H1 (cell line): ENCODE measurements at places on chromosomes 3 and 15.

- no peak overlapping the region for H3K4me3 ChIP-seq
- no peak overlapping the region for H3K27ac ChIP-seq
- no peaks in the 10 kb centered on the region; the same call in 1 of the 2 replicates for H3K4me1 ChIP-seq
- H3K36me3 ChIP-seq, result no peaks in the 10 kb centered on the region
These were observed 1026.2 kb downstream of the PLOD2 start for GRCh38 chr3:145134738-145135137.

- no peaks in the 10 kb centered on the region for H3K36me3 ChIP-seq
- H3K27ac ChIP-seq, result peak overlapping the region; percentile 79
- no peak for DNase-seq
These were observed 681 bp downstream of the PIK3CB start for GRCh38 chr3:138833899-138834595.

GRCh38 chr3:185823078-185824044 is 1.5 kb downstream of the IGF2BP2 start:
- H3K36me3 ChIP-seq, result peaks cover 13% of the 10 kb centered on the region
- H3K4me1 ChIP-seq, result peaks cover 6% of the 10 kb centered on the region; the same call in 1 of the 2 replicates
- peak overlapping the region; percentile 76; the same call in 1 of the 2 replicates for H3K27ac ChIP-seq
- no peaks in the 10 kb centered on the region for H3K27me3 ChIP-seq
- peak overlapping the region; percentile 87 for H3K4me3 ChIP-seq
- no peak for DNase-seq

GRCh38 chr3:17234382-17234781 is 349.6 kb downstream of the PLCL2 start:
- no peak overlapping the region for H3K4me3 ChIP-seq
- DNase-seq, result no peak
- H3K27me3 ChIP-seq, result no peaks in the 10 kb centered on the region
- H3K4me1 ChIP-seq, result no peaks in the 10 kb centered on the region

GRCh38 chr3:126713199-126713598 is 9.2 kb downstream of the CHCHD6 start:
- H3K4me3 ChIP-seq, result no peak overlapping the region
- no peaks in the 10 kb centered on the region for H3K4me1 ChIP-seq
- H3K36me3 ChIP-seq, result no peaks in the 10 kb centered on the region
- no peak for DNase-seq
- no peaks in the 10 kb centered on the region for H3K27me3 ChIP-seq
- H3K27ac ChIP-seq, result no peak overlapping the region

GRCh38 chr15:95134431-95135110 is 903.2 kb downstream of the MCTP2 start:
- H3K36me3 ChIP-seq, result no peaks in the 10 kb centered on the region
- DNase-seq, result no peak
- H3K4me3 ChIP-seq, result no peak overlapping the region
- no peaks in the 10 kb centered on the region for H3K27me3 ChIP-seq

DNA sequence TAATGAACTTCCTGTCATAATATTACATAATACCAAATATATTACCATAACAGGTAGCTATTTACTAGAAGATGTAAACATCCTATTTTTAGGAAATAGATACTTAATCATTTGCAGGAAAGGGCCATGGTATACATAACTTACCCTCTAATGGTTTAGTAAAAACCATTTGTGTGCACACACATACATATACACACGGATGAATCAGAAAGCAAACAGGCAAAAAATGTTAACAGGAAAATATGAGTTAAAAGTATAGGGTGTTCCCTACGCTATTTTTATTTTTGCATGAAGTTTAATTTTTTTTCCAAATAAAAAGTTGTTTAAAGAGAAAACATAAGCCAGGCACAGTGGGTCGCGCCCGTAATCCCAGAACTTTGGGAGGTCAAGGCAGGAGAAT is 34.6 kb downstream of the FAM174B start:
- H3K36me3 ChIP-seq, result no peaks in the 10 kb centered on the region
- no peaks in the 10 kb centered on the region for H3K27me3 ChIP-seq
- H3K27ac ChIP-seq, result no peak overlapping the region
- DNase-seq, result no peak
- H3K4me3 ChIP-seq, result no peak overlapping the region
- H3K4me1 ChIP-seq, result no peaks in the 10 kb centered on the region; the same call in 1 of the 2 replicates

- H3K4me3 ChIP-seq, result no peak overlapping the region
- 0 out of 2 replicates have a peak, but pooled peaks cover 4% of the 10 kb centered on the region for H3K4me1 ChIP-seq
- DNase-seq, result no peak
- H3K36me3 ChIP-seq, result no peaks in the 10 kb centered on the region
- H3K27me3 ChIP-seq, result peaks cover 5% of the 10 kb centered on the region
These were observed 8.7 kb upstream of the KY start for GRCh38 chr3:134659391-134660045.

DNA sequence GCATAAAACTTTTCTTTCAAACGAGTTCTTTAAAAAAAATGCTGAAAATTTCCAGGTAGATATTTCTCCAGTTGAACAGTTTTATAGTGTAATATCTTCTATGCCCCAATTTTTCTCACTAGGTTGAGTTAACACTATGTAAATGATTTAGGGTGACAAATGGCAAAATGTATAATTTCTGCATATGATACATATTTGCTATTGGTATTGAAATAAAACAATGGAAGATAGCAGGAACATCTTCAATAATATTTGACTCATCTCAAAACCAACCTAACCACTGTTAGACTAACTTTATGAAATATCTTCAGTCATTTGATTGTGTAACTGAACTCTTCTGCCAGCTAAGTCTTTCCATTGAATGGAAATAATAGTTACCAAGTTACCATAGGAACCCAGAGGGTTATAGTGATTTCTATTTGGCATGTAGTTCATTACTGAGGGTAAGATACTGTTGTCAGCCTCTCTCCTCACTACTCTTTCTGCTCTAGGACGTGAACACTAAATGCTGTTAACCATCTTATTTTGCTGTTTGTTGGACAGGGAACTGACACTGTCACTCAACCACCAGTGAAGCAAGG is 824.7 kb upstream of the NECTIN3 start:
- no peaks in the 10 kb centered on the region for H3K4me1 ChIP-seq
- H3K4me3 ChIP-seq, result no peak overlapping the region
- no peaks in the 10 kb centered on the region for H3K36me3 ChIP-seq
- no peak for DNase-seq
- no peak overlapping the region for H3K27ac ChIP-seq

- no peak overlapping the region for H3K27ac ChIP-seq
- no peak for DNase-seq
- H3K4me1 ChIP-seq, result peaks cover 9% of the 10 kb centered on the region
- no peak overlapping the region for H3K4me3 ChIP-seq
- no peaks in the 10 kb centered on the region for H3K36me3 ChIP-seq
These were observed 109.6 kb downstream of the OXSM start for GRCh38 chr3:25899352-25900101.

GRCh38 chr3:164452707-164453106 is 625.6 kb downstream of the SI start:
- no peaks in the 10 kb centered on the region for H3K36me3 ChIP-seq
- no peaks in the 10 kb centered on the region for H3K4me1 ChIP-seq
- H3K4me3 ChIP-seq, result no peak overlapping the region
- H3K27me3 ChIP-seq, result no peaks in the 10 kb centered on the region

- no peak for DNase-seq
- H3K27me3 ChIP-seq, result no peaks in the 10 kb centered on the region
- no peaks in the 10 kb centered on the region for H3K36me3 ChIP-seq
- no peak overlapping the region for H3K27ac ChIP-seq
- peaks cover 2% of the 10 kb centered on the region; the same call in 1 of the 2 replicates for H3K4me1 ChIP-seq
- no peak overlapping the region for H3K4me3 ChIP-seq
These were observed 5.0 kb downstream of the SLC28A1 start for GRCh38 chr15:84889313-84889990.

- DNase-seq, result no peak
- peaks cover 5% of the 10 kb centered on the region for H3K4me1 ChIP-seq
- peak overlapping the region; percentile 43; the same call in 1 of the 2 replicates for H3K4me3 ChIP-seq
- H3K36me3 ChIP-seq, result no peaks in the 10 kb centered on the region
These were observed 828 bp upstream of the VWA5B2 start for GRCh38 chr3:184228376-184229137.

DNA sequence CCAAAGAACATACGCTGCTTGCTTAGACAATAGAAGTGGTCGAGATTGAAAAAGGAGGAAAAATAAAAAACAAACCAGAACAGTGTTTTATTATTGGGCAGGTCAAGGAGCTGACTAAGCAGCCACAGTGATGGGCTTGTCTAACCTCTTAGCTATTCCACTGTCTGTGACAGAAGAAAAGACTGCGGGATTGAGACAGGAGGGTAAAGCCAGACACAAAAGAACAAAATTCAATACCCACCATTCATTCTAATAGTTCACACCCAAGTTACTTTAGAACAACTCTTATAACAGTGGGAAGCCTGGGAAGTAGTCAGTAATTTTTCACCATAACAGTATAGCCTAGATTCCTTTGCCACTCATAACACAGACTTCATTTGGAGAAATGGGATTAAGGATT is 435.4 kb downstream of the MFSD1 start:
- no peaks in the 10 kb centered on the region for H3K27me3 ChIP-seq
- H3K36me3 ChIP-seq, result no peaks in the 10 kb centered on the region
- H3K27ac ChIP-seq, result no peak overlapping the region
- no peak for DNase-seq
- H3K4me1 ChIP-seq, result no peaks in the 10 kb centered on the region

DNA sequence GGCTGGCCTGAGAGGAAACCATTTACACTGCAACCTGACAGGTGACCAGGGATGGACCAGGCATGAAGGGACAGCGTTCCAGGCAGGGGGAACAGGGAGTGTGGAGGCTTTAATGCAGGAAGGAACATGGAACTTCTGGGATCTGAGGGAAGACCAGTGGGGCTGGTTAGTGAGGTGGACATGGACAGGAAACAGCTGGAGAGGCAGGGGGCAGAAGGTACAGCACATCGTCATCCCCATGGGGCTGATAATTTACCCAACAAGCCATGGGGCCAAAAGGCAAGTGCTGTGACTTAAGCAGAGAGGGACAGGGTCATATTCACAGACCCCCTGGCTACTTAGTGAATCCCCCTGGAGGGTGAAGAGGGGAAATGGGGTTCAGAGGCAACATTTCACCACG is 77.0 kb upstream of the LARS2 start:
- no peak overlapping the region for H3K4me3 ChIP-seq
- H3K27me3 ChIP-seq, result no peaks in the 10 kb centered on the region
- DNase-seq, result no peak
- H3K27ac ChIP-seq, result peak overlapping the region; percentile 58; the same call in 1 of the 2 replicates

DNA sequence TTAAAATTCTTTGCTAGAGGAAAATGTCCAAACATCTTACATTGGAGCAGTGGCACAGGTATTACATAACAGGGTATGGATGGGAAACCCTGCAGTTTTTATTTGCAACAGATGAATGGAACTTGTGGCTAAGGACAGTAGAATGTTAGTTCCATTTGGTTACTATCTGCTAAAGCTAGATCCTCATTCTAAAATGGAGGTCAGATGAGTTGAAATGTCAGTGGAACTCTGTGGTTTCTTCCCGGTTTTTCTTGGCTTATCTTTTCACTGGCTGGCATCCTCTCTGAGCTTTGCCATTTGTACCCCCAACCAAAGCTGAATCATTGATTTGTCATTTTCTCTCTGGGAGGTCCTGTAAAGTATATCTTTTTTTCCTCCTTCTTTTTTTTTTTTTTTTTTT is 68.9 kb downstream of the ARMC8 start:
- H3K4me1 ChIP-seq, result no peaks in the 10 kb centered on the region
- no peak for DNase-seq

DNA sequence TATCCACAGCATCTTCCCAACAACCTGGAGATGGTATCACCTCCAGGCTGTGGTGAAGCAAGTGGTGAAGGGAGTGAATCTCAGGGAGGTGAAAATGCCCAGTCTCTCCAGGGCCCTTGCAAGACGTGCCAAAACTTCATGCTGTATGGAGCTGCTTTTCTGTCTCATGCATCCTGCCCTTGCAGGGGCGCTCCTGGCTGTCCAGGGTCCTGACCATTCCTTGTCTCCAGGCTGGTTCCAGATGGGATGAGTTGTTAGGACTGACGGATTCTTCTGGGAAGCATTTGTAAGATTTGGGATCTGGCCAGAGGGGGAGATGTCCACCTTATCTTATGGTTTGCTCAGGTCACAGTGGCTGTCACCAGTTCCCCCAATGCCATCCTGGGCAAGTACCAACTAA is 15.8 kb downstream of the TGM4 start:
- H3K27me3 ChIP-seq, result no peaks in the 10 kb centered on the region
- no peak overlapping the region for H3K4me3 ChIP-seq
- no peaks in the 10 kb centered on the region for H3K36me3 ChIP-seq
- no peak overlapping the region for H3K27ac ChIP-seq
- H3K4me1 ChIP-seq, result no peaks in the 10 kb centered on the region

DNA sequence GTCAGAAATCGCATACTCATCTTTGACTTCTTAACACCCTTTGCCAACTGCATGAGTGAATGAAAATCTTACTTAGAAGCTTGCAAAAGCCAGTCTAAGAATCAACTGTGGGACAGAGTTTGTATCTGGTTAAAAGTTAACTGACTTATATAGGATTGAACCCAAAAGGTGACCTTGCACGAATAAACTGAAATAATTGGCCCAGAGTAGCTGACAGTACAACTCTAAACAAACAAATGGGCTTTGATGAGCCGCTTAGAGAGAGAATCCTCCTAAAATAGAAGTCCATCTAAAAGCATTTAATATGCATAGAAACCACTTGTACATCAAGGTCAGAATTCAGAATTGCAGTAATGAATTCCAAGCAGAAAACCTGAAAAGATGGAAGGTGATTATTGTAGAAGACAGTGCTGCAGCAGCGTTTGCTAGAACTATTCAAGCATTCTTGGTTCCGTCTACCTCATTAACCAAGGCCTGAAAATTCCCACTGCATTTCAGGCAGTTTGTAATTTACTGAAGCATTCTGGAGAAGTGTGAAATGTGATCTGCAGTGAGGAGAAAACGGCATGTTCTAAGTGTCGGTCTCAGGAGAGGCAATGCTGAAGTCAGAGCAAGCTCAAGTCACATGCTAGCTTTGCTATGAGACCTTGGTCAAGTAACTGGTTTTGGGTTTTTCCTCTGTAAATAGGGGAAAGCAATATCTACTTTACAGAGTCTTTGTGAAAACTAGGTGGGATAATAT is 103.7 kb downstream of the CADPS start:
- H3K36me3 ChIP-seq, result no peaks in the 10 kb centered on the region
- DNase-seq, result no peak
- H3K4me3 ChIP-seq, result no peak overlapping the region
- H3K4me1 ChIP-seq, result no peaks in the 10 kb centered on the region

DNA sequence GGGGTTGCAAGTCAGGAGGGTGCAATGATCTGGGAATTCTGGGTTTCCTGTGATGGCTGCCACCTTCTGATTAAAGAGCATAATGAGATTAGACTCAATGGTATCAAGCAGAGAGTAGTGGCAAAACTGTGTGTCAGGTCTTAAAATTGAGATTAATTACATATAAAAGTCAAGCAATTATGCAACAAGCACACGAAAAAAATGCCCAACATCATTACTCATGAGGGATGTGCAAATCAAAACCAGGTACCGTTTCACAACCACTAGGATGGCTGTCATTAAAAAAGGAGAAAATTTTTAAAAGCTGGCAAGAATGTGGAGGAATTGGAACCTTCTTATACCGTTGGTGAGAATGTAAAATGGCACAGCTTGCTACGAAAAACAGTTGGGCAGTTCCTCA is 205.0 kb downstream of the OSBPL10 start:
- H3K27ac ChIP-seq, result no peak overlapping the region
- no peak overlapping the region for H3K4me3 ChIP-seq
- no peaks in the 10 kb centered on the region for H3K36me3 ChIP-seq
- no peaks in the 10 kb centered on the region for H3K27me3 ChIP-seq
- no peak for DNase-seq
